ENCODE measurements at places on chromosomes 6 and 20. TPM values are rescaled to one million over a fixed set of nuclear protein-coding genes. Genes with fewer than 3 reads are reported as not detected.

TRAPPC3L gene
- not detected for total RNA-seq

GPX5 gene
- not detected for total RNA-seq

SYS1 gene
- total RNA-seq = 23.6 TPM

IBTK gene
- 56.4 TPM for total RNA-seq

NKX2-2 gene
- not detected for total RNA-seq

TINAG gene
- total RNA-seq = 16.5 TPM

RAB23 gene
- 19.6 TPM for total RNA-seq

NEURL2 gene
- total RNA-seq = 3.0 TPM

MAP3K7 gene
- 28.3 TPM for total RNA-seq

DYNLT2 gene
- total RNA-seq = 0.35 TPM

CGA gene
- not detected for total RNA-seq

MEI4 gene
- 1.2 TPM for total RNA-seq

ANKRD66 gene
- total RNA-seq = not detected

FRK gene
- 44.4 TPM for total RNA-seq

SLC52A3 gene
- 1.9 TPM for total RNA-seq

WFDC5 gene
- not detected for total RNA-seq

CNBD2 gene
- total RNA-seq = 1.2 TPM

TFAP2A gene
- total RNA-seq = 2.3 TPM

ANKEF1 gene
- 5.2 TPM for total RNA-seq

C20orf144 gene
- not detected for total RNA-seq

BPI gene
- total RNA-seq = not detected

PCSK2 gene
- not detected for total RNA-seq

PROKR2 gene
- total RNA-seq = not detected

THBD gene
- 0.99 TPM for total RNA-seq

PNLDC1 gene
- not detected for total RNA-seq

HLA-C gene
- 140 TPM for total RNA-seq

VGLL2 gene
- 0.17 TPM for total RNA-seq

OR2H2 gene
- total RNA-seq = not detected

IL17F gene
- total RNA-seq = not detected

MMP24 gene
- 46.4 TPM for total RNA-seq
